CD4-positive, alpha-beta T cell treated with Interleukin-6 at 100 ng/mL for 8 hours (primary cell): ENCODE measurements at places on chromosomes 12 and 14.

GRCh38 chr14:101008631-101009336, 105.3 kb upstream of the RTL1 start:
- no peak for DNase-seq

GRCh38 chr12:124696693-124697476, 129.5 kb upstream of the NCOR2 start:
- DNase-seq = no peak

- no peak for DNase-seq
These were observed 53.2 kb downstream of the TSPAN19 start for GRCh38 chr12:84982888-84983287.

DNA sequence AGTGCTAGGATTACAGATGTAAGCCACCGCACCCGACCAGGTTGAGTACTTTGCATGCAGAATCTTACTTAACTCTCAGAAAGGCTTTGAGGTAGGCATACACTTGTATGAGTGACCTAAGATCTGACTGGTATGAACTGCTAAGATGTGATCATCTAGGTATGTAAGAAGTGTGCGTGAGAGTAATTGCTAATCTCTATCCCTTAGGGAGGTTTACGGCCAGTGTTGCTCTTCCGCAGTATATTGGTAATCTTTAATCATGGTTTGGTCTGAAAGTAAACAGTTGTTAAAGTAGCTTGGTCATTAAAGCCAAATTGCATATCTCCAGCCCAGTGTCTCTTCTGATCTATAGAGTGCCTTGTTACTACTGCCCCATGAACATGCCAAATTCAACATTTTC, 7.8 kb downstream of the UNG start:
- DNase-seq = no peak

- no peak for DNase-seq
These were observed 6.6 kb downstream of the SYT10 start for GRCh38 chr12:33432992-33433391.

- DNase-seq = no peak
These were observed 165.9 kb upstream of the GSC start for GRCh38 chr14:94935706-94936300.

DNA sequence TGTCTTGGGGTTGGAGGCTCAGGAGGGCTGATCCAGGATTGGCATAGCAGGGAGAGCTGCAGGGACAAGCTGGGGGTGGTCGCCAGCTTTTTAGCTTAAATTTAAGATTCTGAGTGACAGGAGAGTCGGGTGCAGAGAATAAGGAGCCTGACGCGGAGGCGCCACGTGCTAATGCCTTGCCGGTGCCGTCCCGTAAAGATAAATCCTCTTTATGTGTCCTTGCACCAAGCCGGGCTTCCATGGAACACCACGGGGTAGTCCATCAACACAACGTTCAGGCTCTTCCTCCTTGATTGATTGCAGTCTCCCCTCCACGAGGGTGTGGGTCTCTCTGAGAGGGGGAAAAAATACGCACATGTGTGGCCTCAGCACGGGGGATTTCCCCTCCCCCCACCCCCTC, 3.9 kb downstream of the DLK1 start:
- DNase-seq = no peak

GRCh38 chr12:131011165-131012079, 57.7 kb downstream of the ADGRD1 start:
- DNase-seq = no peak

DNA sequence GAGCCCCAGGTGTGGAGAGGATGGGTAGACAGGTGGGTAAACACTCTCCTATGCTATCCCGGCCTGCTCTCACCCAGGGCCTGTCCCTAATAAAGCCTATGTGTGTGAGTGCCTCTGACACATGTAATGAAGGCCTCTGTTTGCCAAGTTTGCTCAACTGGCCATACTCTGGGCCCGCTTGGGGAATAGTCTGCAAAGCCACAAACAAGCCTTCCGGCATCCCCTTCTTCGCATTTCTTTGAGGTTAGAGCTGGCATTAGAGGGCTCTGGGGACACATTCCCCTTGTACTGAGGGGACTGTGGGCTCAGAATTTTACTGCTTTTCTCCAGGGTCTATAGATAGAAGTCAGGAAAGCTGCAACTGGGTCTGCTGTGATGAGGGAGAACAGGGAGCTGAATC, 240.5 kb downstream of the C12orf75 start:
- DNase-seq = no peak

DNA sequence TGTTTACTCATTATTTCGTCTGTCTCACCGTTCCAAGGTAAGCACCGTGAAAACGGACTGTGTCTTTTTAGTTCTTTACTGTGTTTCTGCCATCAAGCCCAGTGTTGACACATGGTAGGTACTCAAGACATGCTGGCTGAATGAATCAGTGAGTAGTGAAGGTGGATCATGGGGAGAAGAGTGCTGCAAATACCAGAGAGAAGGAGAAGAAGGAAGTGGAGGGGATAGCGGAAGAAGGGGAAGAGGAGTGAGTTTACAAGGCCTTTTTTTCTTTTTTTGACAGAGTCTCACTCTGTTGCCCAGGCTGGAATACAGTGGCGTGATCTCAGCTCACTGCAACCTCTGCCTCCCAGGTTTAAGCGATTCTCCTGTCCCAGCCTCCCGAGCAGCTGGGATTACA, 54.6 kb downstream of the ETV6 start:
- DNase-seq = no peak

DNA sequence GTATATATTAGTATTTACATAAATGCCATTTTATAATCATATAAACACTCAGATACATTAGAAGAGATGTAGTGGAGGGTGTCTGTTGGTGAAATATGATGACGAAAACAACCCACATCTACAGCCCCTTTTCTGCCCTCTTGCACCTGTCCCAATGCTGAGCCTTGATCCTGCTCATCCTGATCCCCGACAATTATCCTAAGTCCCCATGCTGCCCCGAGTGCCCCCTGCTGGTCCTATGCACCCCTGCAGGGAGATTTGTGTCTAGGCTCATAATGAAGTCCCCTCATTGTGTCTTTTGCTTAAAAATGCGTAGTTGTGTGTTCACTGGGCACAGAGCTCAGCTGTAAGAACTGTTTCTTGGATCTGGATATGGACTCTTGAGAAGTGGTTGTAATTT, 554.5 kb downstream of the TMEM121 start:
- no peak for DNase-seq

DNA sequence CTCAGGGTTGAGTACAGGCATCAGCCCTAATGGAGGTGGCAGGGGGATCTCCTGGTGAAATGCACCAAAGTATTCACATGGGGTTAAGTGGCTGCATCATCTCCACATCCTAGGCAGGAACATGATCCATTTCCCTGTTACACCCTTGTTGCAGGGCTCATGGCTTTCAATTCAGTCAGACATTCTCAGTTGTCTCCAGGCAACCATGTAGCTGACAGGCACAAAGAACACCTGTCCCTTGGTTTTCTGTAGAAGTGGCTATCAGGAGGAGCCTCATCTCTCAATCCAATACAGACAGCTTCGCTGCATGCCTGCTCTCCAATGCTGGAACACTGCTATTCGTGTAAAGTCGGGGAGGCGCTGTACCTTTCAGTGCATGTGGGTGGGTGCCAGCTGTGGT, 299.0 kb upstream of the FOXG1 start:
- no peak for DNase-seq
